Tibial artery (tissue), 4 donors: ENCODE measurements at places on chromosomes 2 and 18.

GRCh38 chr2:176324862-176325261 is 55.6 kb downstream of the MTX2 start:
- DNase-seq = no peak

DNA sequence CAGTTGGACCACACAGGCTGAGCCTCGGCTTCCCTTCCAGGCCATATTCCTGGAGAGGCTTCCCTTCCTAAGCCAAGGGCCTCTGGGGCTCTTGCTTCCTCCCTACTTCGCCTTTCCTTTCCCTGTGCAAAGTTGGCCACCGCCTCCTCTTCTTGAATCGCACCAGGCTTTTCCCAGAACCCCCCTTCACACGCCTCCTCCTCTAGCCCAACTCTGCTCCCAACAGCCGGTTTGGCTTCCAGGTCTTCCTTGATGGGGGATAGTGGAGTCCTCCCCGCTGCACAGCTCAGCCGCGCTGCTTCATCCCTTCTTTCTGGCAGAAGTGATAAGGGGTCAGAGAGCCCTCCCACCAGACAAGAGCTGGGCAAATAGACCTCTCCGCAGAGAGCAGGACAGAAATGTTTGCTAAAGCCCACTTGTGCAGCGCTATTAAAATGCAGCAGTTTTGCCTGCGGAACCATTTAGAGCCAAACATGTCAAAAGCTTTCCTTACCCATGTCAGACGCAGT is 56.4 kb downstream of the SNORC start:
- DNase-seq = no peak

GRCh38 chr18:31275722-31276463 is 42.1 kb upstream of the DSG1 start:
- no peak for DNase-seq

DNA sequence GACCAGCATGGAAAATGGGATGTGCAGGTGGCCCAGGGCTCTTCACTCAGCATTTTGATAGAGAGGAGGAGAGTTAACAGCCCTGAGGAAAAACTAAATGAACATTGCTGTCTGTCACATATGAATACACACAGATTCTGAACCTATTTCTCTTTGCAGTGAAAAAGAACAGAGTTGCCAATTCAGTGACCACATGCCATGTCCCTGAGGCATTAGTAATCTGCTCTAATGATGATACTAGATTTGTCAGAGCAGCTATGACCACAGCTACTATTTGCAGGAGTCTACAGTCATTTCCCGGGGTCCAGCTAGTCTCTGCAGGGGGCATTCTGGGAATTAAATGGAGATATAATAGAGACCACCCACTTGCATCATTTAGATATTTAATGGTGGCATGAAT is 267.6 kb downstream of the TMX3 start:
- DNase-seq = no peak

- DNase-seq = peak; percentile 72
These were observed 2.5 kb downstream of the VIT start for GRCh38 chr2:36698993-36699392.

GRCh38 chr2:55138014-55138881 is 88.0 kb upstream of the RTN4 start:
- no peak for DNase-seq

- DNase-seq = no peak
These were observed 538.0 kb downstream of the SLC4A3 start for GRCh38 chr2:220165401-220165800.
